8988T (cell line): ENCODE measurements at places on chromosomes 11 and 22.

DNA sequence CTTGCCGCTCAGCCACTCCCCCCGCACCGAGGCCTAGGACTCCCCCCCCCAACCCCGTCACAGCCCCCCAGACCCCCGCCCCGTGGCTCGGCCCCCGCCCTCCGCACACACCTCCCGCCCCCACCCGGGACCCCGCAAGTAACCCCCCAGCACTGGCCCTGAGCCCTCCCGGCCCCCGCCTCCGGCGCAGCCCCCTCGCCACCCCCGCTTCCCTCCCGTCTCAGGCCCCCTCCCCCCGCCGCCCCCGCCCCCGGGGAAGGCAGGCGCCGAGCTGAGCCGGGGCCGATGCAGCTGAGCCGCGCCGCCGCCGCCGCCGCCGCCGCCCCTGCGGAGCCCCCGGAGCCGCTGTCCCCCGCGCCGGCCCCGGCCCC lies 1.5 kb downstream of the SHANK3 start:
- DNase-seq, result no peak

DNA sequence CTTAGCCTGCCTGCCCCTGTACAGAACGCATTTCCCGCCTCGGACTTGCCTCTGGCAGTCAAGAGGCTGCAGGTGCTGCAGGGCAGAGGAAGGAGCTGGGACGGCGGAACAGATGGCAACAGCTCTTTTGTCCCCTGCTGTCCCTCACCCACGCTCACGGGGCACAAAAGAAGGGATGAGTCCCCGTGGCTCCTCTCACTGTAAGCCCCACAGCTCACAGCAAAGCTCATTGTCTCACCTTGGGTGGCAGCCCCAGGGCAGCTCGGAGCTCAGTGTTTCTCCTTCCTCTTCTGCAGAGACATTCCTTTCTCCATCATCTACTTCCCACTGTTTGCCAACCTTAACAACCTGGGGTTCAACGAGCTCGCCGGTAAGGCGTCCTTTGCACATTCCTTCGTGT lies 24.3 kb downstream of the SLC25A18 start:
- no peak for DNase-seq

GRCh38 chr11:113138731-113139130 lies 175.7 kb upstream of the TTC12 start:
- DNase-seq, result no peak

DNA sequence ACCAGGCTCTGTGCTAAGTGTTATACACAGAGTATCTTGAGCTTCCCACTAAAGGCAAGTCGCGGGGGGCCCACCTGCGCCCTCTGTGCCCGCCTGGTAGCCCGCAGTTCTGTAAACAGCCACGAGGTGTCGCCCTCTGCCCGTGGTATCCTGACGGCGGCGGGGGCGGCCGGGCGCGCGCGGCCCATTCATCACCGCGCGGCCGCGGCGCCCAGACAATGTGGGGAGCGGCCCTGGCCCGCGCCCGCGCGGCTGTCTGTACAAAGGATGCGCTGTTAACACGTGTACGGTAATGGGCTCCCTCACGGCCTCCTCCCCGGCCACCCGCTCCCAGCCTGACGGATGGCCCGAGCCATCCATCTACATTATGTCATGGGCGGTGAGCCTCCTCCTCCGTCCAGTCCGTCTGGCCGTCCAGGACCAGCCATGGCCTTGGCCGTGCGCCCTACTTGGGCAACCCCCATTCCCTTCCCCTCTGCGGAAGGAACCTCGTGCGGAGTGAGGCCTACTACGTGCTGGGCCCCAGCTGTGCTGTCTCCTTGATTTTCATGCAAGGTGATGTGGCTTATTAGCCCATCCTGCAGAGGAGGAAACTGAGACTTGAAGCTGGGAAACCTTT lies 99.4 kb downstream of the MIAT start:
- peak; percentile 59 for DNase-seq

GRCh38 chr22:36237462-36238372 lies 1.6 kb downstream of the APOL2 start:
- no peak for DNase-seq

- DNase-seq, result no peak
Observed at GRCh38 chr22:48898524-48899250, 929.0 kb downstream of the BRD1 start.

GRCh38 chr11:70517203-70517602 lies 118.9 kb downstream of the CTTN start:
- DNase-seq, result no peak

- no peak for DNase-seq
Observed at GRCh38 chr11:112235750-112236390, 9.6 kb downstream of the PTS start.

- DNase-seq, result no peak
Observed at GRCh38 chr11:116595305-116595880, 177.4 kb downstream of the BUD13 start.

DNA sequence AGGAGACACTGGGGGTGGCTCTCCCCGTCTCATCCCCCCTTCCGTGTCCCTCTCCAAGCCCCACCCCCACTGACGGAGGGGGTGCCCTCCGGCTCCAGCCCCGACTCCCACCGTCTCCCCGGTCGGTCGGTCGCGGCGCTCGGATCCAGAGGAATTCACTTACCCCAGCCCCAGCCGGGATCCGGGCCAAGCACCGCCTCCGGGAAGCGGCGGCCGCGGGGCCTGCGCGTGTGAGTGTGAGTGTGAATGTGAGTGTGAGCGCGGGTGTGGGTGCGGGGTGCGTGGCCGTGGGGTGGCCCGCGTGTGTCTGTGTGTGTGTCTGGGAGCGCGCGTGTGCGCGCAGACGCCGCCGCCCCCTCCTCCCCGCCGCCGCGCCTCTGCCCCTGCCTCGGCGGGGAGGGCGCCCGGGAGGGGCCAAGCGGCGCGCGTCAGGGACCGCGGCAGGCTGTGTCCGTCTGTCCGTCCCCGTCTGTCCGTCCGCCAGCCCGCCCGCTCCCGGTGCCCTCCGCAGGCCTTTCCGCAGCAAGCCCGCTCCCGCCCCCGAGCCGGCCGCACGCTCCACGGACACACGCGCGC lies at the start of gene ELFN2:
ELFN2 (minus strand) TSS at position 345 of the 576 bp plus-strand sequence. CDS start 51,945 bp downstream, outside the sequence.
- DNase-seq, result peak; percentile 66
